ENCODE measurements at places on chromosomes 4 and X.

DNA sequence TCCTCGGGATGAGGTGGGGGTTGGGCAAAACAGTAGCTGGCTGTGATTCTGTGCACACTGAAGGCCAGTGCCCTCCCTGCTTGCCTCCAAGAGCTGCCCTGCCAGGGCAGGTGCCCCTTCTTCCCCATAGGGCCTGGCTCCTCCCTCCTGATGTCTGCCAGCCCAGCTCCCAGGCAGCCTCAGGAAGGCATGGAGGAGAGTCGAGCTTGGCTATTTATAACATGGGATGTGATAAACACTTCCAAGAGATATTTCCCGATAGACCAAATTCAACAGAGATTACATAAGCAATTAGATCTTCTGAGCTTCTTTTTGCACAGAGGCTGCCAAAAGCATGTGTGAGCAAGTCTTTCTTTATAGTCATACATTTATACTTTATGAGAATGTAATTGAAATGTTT is 45.3 kb upstream of the PJA1 start:
- no peak for DNase-seq

- DNase-seq = no peak
Measured at GRCh38 chr4:130028552-130028951, 932.6 kb downstream of the C4orf33 start.

GRCh38 chrX:81378560-81378959 is 176.7 kb downstream of the SH3BGRL start:
- no peak for DNase-seq

DNA sequence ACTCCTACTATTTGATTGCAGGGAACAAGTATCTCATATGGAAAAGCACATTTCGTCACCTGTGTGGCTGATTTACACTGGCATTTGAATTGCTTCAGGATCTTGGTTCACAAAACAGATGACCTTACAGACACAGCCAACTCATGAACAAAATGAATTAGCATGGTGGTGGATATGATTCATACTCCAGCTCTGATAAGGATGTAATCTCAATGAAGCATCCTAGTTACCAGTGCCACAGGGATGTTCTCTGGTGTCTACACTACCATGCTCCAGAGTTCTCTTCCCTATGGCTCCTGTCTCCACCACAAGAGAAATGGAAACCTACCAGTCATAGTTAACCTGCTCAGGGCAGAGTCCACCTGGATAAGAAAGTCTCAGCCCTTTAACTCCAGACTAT is 40.7 kb downstream of the TEC start:
- peak; percentile 5 for DNase-seq

DNA sequence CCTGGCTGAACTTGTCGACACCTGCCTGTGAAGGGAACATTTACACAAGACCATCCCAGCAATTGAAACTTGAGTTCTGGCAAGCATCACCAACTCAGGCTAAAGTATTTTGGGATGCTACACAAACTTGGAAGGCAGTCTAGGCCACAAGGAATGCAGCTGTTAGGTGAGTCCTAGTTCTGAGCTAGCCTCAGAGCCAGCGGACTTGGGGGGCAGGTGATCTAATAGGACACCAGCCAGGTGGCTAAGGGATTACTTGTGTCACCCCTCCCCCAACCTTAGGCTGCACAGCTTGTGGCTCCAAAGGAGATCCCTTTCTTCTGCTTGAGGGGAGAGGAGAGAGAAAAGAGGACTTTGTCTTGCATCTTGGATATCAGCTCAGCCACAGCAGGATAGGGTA is 62.3 kb upstream of the DKK2 start:
- no peak for DNase-seq

- peak; percentile 78 for DNase-seq
Measured at GRCh38 chr4:41177016-41177415, 37.3 kb downstream of the APBB2 start.

DNA sequence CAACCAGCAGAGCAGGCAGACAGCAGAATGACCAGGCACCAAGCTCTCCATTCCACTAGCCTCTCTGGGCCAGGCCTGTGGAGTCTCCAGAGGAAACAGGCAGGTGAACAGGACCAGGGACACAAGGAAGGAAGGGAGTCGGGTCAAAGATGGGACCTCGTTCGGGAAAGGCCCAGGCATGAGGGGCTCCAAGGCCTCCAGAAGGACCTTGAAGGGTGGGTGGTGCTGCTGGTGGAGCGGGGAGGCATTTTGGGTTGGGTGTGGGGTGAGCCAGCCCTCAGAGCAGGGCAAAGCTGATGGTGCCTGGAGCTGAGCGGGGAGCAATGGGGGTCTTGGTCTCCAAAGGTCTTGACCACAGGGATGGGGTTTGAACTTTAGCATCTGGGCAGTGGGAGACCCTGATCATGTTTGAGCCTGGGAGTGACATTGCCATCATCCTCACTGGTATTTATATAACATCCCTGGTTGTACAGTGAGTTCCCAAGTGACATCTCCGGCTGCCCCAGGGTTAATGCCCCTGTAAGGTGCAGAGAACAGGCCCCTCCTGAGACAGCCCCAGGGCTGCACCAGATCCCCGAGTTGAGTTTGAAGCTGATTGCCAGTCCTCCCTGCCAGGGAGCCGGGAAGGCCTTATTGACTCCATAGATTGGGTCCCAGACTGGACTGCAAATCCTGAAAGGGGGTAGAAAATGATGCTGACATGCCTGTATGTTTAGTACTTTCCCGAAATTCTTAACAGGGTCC is 52.7 kb downstream of the PSAPL1 start:
- DNase-seq = no peak

DNA sequence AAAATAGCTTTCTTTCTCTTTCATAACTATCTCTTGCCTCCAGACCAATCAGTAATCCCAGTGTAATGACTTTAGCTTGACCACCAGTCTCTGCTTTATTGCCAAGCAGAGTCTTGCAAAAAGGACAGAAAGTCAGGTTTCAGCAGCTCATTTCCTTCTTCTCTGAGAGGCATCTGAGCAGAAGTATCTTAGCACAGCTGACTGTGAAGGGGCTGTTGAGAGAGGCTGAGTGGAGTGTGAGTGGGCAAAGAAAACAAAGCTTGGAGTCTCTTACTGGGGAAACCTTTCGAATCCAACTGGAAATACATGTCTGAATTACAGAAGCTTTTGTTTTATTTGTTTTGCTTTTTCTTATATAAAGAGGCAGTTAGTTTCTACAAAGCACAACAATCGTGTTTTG is 170.3 kb upstream of the IGFBP7 start:
- no peak for DNase-seq

DNA sequence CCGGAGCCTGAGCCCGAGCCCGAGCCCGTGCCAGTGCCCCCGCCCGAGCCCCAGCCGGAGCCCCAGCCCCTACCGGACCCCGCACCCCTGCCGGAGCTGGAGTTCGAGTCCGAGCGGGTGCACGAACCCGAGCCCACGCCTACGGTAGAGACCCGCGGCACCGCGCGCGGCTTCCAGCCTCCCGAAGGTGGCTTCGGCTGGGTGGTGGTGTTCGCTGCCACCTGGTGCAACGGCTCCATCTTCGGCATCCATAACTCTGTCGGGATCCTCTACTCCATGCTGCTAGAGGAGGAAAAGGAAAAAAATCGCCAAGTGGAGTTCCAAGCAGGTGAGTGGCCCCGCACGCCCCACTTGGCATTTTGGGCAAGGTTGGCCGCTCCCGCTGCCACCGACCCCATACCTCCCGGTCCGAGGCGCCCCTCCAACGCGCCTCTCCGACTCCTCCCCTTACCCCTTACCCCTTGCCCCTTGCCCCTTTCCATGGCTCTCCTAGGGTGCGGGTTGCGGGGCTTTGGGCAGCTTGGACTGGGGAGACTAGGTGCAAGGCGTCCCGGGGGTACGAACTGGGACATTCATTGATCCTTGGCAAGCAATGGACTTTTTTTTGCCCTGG is 553 bp downstream of the SLC16A2 start:
- DNase-seq = no peak

- no peak for DNase-seq
Measured at GRCh38 chr4:38266616-38267015, 306.4 kb downstream of the PTTG2 start.

DNA sequence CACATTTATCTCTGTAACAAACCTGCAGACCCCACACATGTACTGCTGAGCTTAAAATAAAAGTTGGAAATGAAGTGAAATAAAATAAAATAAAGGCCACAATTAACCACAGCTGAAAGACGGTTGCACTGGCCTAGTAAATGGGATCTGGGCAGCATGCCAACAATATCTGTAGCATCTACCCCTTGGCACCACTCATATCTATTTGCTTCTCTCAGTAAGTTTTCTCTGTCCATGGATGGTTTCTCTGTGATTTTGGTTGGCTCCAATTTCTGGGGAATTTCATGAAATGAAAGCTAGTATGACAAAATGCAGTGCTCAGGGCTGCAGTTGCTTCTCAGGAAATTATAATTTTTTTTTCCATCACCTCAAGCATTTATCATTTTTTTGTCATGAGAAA is 172.0 kb upstream of the IL15 start:
- no peak for DNase-seq

DNA sequence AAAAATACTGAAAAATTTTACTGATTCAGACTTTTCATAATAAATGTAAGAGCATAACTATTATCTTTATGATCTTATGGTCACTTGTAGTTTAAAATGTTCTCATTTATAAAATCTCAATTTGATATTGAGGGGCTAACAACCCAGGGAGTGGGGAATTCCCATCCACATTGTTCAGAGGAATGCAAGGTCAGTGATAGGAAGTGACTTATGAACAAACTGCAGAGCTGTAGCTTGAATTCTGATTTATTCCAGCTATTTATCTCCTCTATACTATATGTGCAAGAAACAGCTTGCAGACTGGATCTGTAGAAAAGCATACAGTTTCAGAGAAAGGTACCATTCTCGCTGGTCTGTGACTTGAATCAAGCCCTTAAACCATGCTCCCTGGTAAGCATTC is 61.6 kb downstream of the SEC24D start:
- DNase-seq = no peak

DNA sequence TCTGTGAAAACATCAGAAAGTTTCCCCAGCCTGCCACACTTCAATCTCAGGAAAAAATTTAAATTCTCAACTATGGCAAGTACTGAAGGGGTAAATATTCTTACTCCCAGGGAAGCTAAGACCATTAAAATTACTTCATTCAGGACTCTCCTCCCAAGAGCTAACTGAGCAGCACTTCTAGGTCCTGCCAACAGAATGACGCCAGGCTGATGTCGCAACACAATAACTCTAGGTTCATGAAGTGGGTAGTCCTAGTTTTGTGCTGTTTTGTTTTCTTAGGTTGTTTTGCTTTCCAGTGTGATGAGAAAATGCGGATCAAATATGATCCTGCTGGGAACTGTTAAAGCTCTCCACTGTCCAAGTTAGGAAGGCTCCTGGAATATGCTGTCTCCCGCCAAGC is 180.0 kb downstream of the NKX6-1 start:
- no peak for DNase-seq

- no peak for DNase-seq
Measured at GRCh38 chr4:71270901-71271300, 67.9 kb upstream of the SLC4A4 start.

- DNase-seq = peak; percentile 28
Measured at GRCh38 chrX:139831675-139832456, 101.0 kb downstream of the ATP11C start.

- no peak for DNase-seq
Measured at GRCh38 chr4:40840255-40840984, 90.7 kb downstream of the NSUN7 start.

- no peak for DNase-seq
Measured at GRCh38 chr4:65337371-65337770, 332.9 kb downstream of the EPHA5 start.

GRCh38 chr4:6641971-6642320 is 1.5 kb downstream of the MRFAP1 start:
- no peak for DNase-seq

GRCh38 chr4:56637154-56637553 is 43.9 kb downstream of the HOPX start:
- no peak for DNase-seq

- DNase-seq = no peak
Measured at GRCh38 chrX:44899946-44900345, 27.0 kb downstream of the KDM6A start.

DNA sequence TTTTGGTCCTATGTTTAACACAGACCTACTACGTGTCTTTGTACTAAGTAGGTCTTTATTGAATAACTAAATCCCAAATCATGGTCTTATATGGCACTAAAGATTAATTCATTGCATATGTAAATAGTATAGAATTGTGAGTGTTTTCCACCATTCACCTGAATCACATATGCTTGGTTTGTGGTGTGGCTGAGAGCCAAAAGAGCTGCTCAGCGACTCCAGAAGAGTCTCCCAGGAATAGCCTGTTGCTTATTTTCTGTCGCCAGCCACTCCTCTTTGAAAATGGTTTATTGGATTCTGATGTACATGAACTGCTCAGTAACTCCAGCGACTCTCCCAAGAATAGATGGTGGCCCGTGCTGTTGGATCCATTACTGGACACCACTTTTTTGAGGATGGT is 184.5 kb downstream of the CLCN4 start:
- DNase-seq = no peak

DNA sequence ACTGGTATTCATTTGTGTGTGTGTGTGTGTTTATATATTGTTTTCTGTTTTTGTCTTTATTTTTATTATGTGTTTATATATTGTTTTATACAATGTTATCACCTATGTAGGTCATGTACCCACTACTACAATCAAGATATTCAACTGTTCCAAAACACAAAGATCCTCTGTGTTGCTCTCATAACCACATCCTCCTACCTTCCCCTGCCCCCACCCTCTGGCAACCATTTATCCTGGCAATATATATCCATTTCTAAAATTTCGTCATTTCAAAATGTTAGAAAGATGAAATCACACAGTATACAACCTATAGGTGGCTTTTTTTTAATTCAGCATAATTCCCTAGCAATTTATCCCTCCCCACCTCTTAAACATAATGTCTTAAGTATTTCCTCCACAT is 18.8 kb upstream of the RPL34 start:
- no peak for DNase-seq

DNA sequence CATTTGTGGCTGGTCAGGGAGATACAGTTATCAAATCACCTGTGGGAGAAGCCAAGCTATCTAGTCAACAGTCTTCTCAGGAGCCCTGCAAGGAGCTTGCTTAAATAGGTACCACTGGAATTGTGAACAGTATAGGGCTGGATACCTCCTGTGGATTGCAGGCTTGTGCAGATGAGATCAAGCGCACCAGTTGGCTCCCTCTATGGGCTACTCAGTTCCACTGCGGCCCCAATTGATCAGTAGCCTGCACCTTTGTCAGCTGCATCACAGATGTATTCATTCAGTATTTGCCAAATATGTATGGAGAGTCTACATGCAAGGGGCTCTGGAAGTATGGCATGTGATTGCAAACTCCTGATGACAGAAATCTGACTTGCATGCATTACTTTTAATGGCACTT is 28.6 kb downstream of the TEX13A start:
- no peak for DNase-seq

Measured in SW 1271 (cell line).